Amygdala (tissue), 56 donors: ENCODE measurements at places on chromosomes 5 and 9.

- no peak for DNase-seq
Observed at GRCh38 chr9:12425878-12426864, 267.0 kb upstream of the TYRP1 start.

DNA sequence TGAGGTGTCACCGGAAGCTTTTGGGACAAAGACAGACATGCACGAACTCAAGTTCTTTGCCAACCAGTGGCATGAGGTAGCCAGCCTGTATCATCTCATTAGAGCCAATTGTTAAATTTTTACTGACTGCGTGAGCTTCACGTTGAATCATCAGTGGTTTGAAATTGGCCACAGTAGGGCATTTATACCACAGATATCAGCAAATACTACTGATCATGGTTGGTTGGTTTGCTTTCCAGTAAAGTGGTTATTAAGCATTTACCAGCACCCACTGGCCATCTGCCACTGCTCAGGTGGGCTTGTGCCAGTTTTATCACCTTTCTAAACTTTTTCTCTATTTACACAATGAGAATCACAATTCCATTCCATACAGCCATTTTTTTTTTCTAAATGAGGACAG is 28.4 kb upstream of the SHC3 start:
- DNase-seq, result no peak

- no peak for DNase-seq
Observed at GRCh38 chr5:98663521-98663920, 109.9 kb upstream of the RGMB start.

- DNase-seq, result no peak
Observed at GRCh38 chr9:126056312-126057021, 270.2 kb upstream of the MVB12B start.
